ENCODE measurements at places on chromosomes 7 and 10. TPM values are rescaled to one million over a fixed set of nuclear protein-coding genes. Genes with fewer than 3 reads are reported as not detected.
A peak's percentile ranks its signal among the peaks of the same experiment; 100 is the strongest.

GRCh38 chr7:42527004-42527403, 290.0 kb upstream of the GLI3 start:
- no peak overlapping the region for H3K27ac ChIP-seq
- H3K27me3 ChIP-seq = no peaks in the 10 kb centered on the region
- no peak for DNase-seq
- H3K4me3 ChIP-seq = no peak overlapping the region
- H3K4me1 ChIP-seq = no peaks in the 10 kb centered on the region

DNA sequence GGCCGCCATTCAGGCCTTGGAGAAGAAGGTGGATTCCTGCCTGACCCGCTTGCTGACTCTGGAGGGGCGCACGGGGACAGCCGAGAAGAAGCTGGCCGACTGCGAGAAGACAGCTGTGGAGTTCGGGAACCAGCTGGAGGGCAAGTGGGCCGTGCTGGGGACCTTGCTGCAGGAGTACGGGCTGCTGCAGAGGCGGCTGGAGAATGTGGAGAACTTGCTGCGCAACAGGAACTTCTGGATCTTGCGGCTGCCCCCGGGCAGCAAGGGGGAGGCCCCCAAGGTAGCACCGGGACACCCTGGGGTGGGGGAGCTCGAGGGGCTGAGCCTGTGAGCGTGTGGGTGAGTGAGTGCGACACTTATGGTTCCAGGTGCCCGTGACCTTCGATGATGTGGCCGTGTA, 4.5 kb downstream of the ZNF783 start:
- no peaks in the 10 kb centered on the region for H3K36me3 ChIP-seq
- no peaks in the 10 kb centered on the region for H3K27me3 ChIP-seq
- no peak overlapping the region for H3K4me3 ChIP-seq
- H3K4me1 ChIP-seq = peaks cover 6% of the 10 kb centered on the region
- DNase-seq = no peak

GRCh38 chr7:51134013-51134441, 182.6 kb downstream of the COBL start:
- H3K4me1 ChIP-seq = no peaks in the 10 kb centered on the region
- no peak for DNase-seq
- no peak overlapping the region for H3K4me3 ChIP-seq
- no peaks in the 10 kb centered on the region for H3K36me3 ChIP-seq
- no peaks in the 10 kb centered on the region for H3K27me3 ChIP-seq
- no peak overlapping the region for H3K27ac ChIP-seq

DNA sequence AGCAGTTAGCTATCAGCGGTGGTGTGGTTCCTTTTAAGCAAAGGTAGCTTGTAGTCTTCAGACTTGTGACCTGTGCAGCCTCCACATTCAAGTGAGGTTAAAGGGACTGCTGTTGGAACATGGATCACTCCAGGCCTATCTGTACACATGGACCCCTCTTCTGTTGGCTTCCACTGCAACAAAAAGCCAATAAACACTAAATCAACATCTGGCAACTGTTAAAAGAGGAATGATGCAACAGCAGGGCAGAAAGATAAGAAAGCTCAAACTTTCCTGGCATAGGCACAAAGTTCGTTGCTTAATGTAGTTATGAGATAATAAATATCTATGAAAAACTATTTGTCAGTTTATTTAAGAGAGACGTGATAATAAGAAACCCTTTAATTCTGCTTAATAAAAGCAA, 4.0 kb upstream of the MINPP1 start:
- no peaks in the 10 kb centered on the region for H3K27me3 ChIP-seq
- H3K4me1 ChIP-seq = no peaks in the 10 kb centered on the region
- H3K36me3 ChIP-seq = no peaks in the 10 kb centered on the region
- H3K27ac ChIP-seq = no peak overlapping the region

DNA sequence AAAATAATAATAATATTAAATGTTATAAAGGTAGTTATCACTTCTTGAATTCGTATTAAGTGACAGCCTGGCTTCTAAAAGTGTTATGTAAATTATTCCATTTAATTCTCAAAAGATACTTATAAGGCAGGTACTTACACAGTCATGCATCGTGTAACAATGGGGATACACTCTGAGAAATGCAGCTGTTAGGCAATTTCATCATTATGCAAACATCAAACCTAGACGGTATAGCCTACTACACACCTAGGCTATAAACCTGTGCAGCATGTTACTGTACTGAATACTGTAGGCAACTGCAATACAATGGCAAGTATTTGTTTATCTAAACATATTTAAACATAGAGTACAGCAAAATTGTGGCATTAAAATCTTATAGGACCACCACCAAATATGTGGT, 1.5 kb downstream of the IFIT1 start:
- no peaks in the 10 kb centered on the region for H3K27me3 ChIP-seq
- no peaks in the 10 kb centered on the region for H3K36me3 ChIP-seq
- peaks cover 26% of the 10 kb centered on the region for H3K4me1 ChIP-seq
- peak overlapping the region; percentile 75 for H3K27ac ChIP-seq
- no peak overlapping the region for H3K4me3 ChIP-seq

DNA sequence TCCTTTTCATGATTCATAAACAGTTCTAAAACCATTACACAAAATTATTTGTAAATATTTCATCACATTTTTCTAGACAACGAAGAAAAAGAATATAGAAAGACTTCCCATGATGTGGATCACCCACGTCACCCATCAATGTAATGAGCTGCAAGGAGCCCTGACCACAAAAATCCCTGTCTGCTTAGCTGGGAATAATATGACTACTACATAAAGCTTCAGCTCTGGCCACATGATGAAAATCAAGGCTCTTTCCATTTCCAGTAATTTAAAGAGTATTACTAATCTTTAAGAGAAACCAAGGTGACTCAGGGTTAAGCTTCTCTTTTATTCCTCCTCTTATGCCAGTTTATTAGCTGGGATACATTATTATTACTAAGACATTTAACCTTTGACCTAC, 180.8 kb upstream of the CACNA2D1 start:
- H3K27ac ChIP-seq = no peak overlapping the region
- DNase-seq = no peak
- H3K4me1 ChIP-seq = no peaks in the 10 kb centered on the region

GRCh38 chr10:33822774-33823173, 488.3 kb upstream of the NRP1 start:
- no peak overlapping the region for H3K4me3 ChIP-seq
- no peak for DNase-seq
- H3K27me3 ChIP-seq = no peaks in the 10 kb centered on the region

- no peak overlapping the region for H3K4me3 ChIP-seq
- no peaks in the 10 kb centered on the region for H3K27me3 ChIP-seq
- no peak for DNase-seq
- no peak overlapping the region for H3K27ac ChIP-seq
These were observed 20.6 kb upstream of the VPS41 start for GRCh38 chr7:38929460-38930171.

DNA sequence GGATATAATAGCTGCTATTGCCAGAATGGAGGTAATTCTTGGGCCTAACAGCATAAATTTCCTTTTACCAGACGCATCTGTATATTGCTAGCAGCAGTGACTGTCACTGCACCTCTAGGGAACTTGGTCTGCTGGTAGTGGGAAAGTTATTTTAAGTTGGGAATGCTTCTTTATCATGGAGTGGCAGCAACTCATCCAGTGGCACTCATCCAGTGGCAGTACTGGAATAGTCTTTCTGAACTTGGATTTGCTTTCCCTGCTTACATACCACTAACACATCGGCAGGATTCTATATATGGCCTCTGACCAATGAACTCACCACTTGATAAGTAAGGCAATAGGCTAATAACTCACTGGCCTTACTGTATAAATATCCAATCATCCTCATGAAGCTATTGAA, 22.0 kb upstream of the ICA1 start:
- H3K4me1 ChIP-seq = no peaks in the 10 kb centered on the region
- H3K27me3 ChIP-seq = no peaks in the 10 kb centered on the region
- no peak for DNase-seq
- H3K27ac ChIP-seq = no peak overlapping the region
- no peaks in the 10 kb centered on the region for H3K36me3 ChIP-seq

DNA sequence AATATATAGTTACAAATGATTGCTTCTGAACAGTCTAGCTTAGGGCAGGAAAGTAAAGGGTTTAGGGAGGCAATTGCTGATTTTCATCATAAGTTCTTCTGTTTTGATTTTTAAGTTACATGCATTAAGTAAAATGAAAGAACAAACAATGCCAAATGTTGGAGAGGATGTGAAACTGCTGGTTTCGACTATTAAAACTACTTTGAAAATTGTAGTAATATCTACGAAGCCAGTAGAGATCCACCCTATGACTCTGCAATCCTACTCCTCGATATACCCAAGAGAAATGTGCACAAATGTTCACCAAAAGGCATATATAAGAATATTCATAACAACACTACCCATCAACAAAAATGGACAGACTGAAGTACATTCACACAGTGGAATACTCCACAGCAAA, 24.3 kb downstream of the PDZD8 start:
- H3K27me3 ChIP-seq = no peaks in the 10 kb centered on the region
- H3K4me3 ChIP-seq = no peak overlapping the region
- H3K27ac ChIP-seq = no peak overlapping the region

GRCh38 chr10:37754538-37755323, 102.7 kb downstream of the ZNF248 start:
- no peak overlapping the region for H3K27ac ChIP-seq
- no peaks in the 10 kb centered on the region for H3K27me3 ChIP-seq
- no peak overlapping the region for H3K4me3 ChIP-seq
- no peaks in the 10 kb centered on the region for H3K36me3 ChIP-seq

- no peak overlapping the region for H3K4me3 ChIP-seq
- no peak overlapping the region for H3K27ac ChIP-seq
- peak; percentile 26 for DNase-seq
- H3K4me1 ChIP-seq = peaks cover 10% of the 10 kb centered on the region
These were observed 32.1 kb downstream of the HIPK2 start for GRCh38 chr7:139745678-139746143.

- no peaks in the 10 kb centered on the region for H3K4me1 ChIP-seq
- no peak overlapping the region for H3K4me3 ChIP-seq
- H3K36me3 ChIP-seq = no peaks in the 10 kb centered on the region
- no peaks in the 10 kb centered on the region for H3K27me3 ChIP-seq
- no peak overlapping the region for H3K27ac ChIP-seq
These were observed 187.5 kb downstream of the CELF2 start for GRCh38 chr10:11205030-11205772.

- DNase-seq = no peak
- no peaks in the 10 kb centered on the region for H3K27me3 ChIP-seq
- H3K27ac ChIP-seq = no peak overlapping the region
- H3K36me3 ChIP-seq = no peaks in the 10 kb centered on the region
- no peaks in the 10 kb centered on the region for H3K4me1 ChIP-seq
These were observed 93.1 kb upstream of the PDE1C start for GRCh38 chr7:32163141-32163806.

DNA sequence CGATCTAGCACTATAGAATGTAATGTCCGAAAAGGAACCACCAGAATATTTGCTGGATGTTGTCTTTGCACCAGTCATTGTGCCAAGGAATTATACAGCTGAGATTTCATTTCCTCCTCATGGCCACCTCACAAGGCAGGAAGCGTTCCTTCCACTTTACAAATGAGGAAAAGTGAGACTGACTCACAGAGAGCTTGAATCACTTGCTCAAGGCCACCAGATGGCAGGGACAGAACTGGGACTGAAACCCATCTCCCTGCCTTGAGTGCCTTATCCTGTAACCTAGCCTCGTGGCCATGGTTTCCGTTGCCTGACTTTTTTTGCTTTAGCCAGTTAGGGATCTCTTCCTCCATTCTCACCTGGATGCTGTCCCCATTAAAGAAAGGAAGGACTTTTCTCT, 44.7 kb upstream of the PDZD8 start:
- no peak for DNase-seq
- H3K4me1 ChIP-seq = no peaks in the 10 kb centered on the region
- no peaks in the 10 kb centered on the region for H3K27me3 ChIP-seq
- no peaks in the 10 kb centered on the region for H3K36me3 ChIP-seq
- H3K4me3 ChIP-seq = no peak overlapping the region
- H3K27ac ChIP-seq = no peak overlapping the region

ENO4 gene
- total RNA-seq = 5.6 TPM

PHTF2 gene
- total RNA-seq = 26.6 TPM

FKBP6 gene
- 60.9 TPM for total RNA-seq

ARHGAP22 gene
- 6.2 TPM for total RNA-seq

SKIDA1 gene
- total RNA-seq = 6.9 TPM

PTN gene
- total RNA-seq = 80.7 TPM

RBM20 gene
- 3.1 TPM for total RNA-seq

SEC23IP gene
- 43.3 TPM for total RNA-seq

GTF2I gene
- 208 TPM for total RNA-seq

TMEM236 gene
- total RNA-seq = 0.47 TPM
